ENCODE measurements at places on chromosomes 5 and 9.

DNA sequence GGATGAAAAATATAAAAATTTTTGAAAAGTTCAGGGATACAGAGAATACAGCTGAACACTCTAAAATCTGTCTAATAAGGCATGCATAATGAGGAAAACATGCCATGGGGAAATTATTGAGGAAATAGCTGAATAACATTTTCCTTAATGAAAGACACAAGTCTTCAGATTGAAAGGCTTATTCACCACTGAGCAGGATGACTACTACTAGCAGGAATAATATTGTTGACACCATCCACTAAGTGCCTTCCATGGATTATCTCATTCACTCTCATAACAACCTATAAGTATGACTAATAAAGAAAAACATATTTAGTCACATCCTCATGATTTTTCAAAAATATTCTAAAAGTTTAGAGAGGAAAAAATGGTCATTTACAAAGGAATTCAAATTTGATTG, 96.7 kb upstream of the FER start:
- no peak for DNase-seq

DNA sequence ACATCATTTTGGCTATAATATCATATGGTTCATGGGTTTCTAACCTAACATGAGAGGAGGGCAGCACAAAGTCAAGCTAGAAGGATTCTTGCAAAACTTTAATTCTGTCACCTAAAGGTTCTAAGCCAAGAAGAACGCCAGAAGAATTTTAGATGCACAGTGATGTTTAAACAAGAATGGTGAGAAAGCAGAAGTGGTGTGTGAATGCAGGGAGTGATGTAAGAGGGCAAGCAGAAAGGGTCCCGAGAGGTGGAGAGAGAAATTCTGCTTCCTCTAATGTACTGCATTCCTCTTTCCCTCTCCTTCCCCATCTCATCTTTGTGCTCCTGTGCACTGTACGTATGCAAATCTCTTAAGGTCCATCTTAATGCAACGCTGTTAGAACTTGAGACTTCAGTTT, 2.1 kb upstream of the TRMO start:
- no peak for DNase-seq

DNA sequence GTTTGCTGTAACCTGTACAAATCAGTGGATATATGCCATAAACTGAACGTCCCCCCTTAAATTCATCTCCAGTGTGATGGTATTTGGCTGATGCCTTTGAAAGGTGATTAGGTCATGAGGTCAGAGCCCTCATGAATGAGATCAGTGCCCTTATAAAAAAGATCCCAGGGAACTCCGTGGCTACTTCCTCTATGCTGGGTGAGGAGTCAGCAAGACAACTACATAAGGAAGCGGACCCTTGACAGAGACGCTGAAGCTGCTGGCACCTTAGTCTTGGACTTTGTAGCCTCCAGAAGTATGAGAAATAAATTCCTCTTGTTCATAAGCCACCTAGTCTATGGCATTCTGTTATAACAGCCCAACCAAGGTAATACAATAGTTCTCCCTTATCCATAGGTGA, 215.1 kb upstream of the ZNF608 start:
- DNase-seq, result no peak

DNA sequence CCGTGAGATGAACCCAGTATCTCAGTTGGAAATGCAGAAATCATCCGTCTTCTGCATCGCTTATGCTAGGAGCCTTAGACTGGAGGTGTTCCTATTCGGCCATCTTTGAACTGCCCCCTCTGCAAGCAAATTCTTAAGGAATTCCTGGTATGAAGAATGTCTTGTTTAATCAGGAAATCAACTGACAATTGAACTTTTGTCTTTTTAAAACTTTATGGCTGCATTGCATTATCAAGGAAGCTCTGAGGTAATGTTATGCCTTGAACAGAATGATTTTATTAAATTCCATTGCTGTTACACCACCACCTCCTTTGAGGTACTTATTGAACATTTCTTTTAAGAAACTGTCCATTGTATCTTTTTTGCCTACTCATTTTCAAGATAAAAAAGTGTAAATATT, 1915.7 kb upstream of the CDH9 start:
- no peak for DNase-seq

GRCh38 chr9:71122421-71122820, 1.0 kb upstream of the TRPM3 start:
- DNase-seq, result no peak

- peak; percentile 66 for DNase-seq
These were observed 63.5 kb downstream of the DUSP1 start for GRCh38 chr5:172707285-172708182.

DNA sequence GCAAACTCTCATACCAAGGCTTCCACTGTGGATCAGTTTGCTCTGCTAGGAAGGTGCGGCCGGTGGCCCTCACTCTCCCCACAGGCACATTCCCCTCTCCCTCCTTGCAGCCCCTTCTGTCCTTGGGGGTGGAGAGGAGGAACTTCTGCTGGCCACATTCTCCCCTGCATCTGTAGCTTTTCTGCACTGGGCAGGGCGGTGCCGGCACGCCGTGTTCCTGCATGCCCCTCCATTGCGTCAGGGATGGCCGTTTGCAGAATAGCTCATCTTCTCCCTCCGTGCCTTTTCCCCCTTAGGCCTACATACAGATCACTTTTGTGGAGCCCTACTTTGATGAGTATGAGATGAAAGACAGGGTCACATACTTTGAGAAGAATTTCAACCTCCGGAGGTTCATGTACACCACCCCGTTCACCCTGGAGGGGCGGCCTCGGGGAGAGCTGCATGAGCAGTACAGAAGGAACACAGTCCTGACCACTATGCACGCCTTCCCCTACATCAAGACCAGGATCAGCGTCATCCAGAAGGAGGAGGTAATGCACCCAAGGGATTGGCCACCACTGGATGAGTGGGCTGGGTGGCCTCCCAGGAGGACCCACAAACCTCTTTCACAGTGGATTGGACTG, 231.5 kb downstream of the DOCK8 start:
- DNase-seq, result no peak

GRCh38 chr5:149610589-149611255, 29.4 kb downstream of the ARHGEF37 start:
- DNase-seq, result no peak
